ENCODE measurements at places on chromosomes 5 and 9. TPM values are rescaled to one million over a fixed set of nuclear protein-coding genes. Genes with fewer than 3 reads are reported as not detected.

- DNase-seq: no peak
Measured at GRCh38 chr5:105739732-105740131, 1931.0 kb downstream of the EFNA5 start.

DNA sequence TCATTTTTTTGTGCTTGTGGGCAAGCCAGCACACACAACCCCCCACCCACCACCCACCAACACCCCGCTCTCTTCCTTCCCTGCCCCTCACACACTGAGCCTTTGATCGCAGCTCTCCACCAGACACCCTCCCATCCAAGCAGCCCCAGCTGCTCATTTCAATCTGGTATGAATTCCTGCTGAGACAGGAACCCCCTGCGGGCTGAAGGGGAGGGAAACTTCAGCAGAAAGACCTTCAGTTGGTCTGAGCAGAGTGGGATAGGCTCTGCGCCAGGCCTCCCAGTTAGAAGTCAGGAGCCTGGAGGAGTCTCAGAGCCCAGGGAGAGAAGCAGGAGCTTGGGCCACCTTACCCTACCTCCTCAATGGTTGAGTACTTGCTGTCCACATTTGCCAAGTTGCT lies 7.2 kb downstream of the PCDHGC5 start:
- DNase-seq: peak; percentile 37

DNA sequence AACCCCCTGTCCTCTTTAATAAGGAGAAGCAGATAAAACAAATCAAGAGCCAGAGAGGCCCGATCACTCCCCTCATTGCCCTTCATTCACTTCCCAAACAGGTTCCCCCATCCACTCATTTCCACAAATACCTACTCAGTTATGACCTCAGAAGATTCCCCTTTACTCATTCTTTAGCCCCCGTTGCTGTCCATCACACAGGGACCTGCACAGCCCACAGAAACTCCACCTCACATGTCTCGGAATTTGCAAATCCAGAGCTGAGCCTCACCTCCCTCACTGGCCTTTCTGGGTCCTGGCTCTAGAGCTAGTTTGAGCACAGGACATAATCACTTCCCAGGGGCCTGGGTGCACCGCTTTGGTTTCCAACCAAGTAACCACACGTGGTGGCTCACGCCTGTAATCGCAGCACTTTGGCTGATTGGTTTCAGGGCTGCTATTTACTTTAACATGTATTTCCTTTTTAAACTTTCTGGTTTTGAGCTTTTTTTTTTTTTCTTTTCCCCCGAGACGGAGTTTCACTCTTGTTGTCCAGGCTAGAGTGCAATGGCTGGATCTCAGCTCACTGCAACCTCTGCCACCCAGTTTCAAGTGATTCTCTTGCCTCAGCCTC lies 17.8 kb downstream of the ATP6V0E1 start:
- DNase-seq: no peak

DNA sequence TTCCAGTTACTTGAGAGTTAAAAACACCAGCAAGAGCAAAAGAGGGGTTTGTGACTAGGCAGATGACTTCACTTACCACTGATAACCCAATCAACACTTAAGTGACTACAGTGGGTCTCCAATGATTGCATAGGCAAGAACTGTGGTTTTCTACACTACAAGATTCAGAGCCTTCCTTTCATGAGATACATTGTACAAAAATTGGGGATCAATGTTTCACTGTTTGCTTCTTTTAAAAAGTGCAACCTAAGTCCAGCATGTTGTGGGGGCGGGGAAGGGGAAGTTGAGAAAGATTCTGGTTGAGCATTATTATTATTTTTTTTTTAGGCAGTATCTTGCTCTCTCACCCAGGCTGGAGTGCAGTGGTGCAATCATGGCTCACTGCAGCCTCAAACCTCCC lies 3.6 kb downstream of the IQGAP2 start:
- DNase-seq: no peak

DNA sequence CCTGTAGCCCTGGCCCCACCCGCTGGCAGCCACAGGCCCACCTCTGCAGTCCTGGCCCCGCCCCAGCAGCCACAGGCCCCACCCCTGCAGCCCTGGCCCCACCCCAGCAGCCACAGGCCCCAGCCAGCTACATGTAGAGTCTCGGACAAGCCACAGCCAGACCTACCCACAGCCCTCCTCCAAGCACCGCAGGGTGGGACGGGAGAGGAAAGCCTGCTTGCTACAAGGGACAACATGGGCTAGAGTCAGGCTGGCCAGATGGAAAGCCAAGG lies 49.5 kb upstream of the SARDH start:
- no peak for DNase-seq

DNA sequence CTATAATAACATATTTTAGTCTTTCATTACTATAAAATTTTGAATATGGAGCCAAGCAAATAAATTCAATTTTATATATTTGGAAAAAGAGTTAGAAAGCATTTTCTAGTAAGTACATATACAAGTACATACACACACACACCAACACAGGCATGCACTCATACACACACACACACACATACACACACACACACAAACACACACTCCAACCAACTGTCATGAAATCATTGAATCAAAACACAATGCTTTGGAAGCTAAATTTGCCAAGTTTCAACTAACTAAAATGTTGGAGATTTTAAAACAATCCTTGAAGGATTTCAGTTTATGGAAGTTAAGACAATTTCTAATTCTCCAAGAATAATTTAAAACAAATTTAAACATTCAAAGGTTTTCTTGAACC lies 283.2 kb downstream of the TAF11L14 start:
- DNase-seq: no peak

- DNase-seq: no peak
Measured at GRCh38 chr5:177154003-177154643, 20.6 kb downstream of the NSD1 start.

DNA sequence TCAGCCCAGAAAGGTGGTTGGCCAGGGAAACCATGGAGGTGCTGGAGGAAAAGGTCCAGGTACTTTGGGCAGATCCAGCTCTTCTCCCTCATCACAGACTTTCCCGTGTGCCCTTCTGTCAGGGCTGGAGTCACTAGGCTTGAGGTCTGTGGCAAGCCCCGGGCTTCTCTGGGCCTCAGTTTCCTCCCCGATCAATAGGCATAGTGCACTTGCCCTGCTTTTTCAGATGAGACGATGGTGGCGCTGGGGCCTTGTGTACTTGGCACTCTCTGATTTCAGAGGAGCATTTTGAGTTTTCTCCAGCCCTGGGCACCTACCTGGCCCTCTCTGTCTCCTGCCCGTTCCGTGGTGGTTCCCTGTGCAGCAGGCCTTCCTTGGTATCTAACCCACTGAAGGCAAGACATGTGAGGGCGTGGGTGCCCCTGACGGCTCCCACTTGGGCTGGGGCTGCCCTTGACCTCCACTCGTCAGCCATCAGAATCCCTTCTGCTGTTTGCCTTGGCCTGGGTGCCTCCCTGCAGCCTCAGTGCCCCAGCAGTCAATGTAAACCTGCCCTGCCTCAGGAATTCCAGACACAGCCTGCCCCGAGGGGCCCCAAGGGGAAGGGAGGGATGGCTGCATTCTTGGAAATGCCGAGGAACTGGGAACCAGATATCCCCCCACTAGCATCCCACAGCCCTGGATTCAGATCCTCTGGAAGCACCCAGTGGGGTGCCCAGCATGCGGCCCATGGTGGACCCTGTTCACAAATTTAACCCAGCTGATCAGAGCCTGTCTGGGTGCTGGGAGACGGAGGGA lies 66.3 kb upstream of the COL5A1 start:
- no peak for DNase-seq

- DNase-seq: peak; percentile 61
Measured at GRCh38 chr9:117377046-117377445, 37.8 kb downstream of the ASTN2 start.

- DNase-seq: no peak
Measured at GRCh38 chr9:115838417-115838816, 315.2 kb upstream of the PAPPA start.

Gene TMC1
- 1.5 TPM for total RNA-seq

Gene ZNF354C
- 12.1 TPM for total RNA-seq

Gene FBP1
- total RNA-seq: 7.1 TPM
